Panc1 (cell line): ENCODE measurements at places on chromosomes 7 and 10. TPM values are rescaled to one million over a fixed set of nuclear protein-coding genes. Genes with fewer than 3 reads are reported as not detected.
A peak's percentile ranks its signal among the peaks of the same experiment; 100 is the strongest.

GRCh38 chr10:62171791-62172190 is 96.9 kb downstream of the RTKN2 start:
- H3K36me3 ChIP-seq, result no peaks in the 10 kb centered on the region

DNA sequence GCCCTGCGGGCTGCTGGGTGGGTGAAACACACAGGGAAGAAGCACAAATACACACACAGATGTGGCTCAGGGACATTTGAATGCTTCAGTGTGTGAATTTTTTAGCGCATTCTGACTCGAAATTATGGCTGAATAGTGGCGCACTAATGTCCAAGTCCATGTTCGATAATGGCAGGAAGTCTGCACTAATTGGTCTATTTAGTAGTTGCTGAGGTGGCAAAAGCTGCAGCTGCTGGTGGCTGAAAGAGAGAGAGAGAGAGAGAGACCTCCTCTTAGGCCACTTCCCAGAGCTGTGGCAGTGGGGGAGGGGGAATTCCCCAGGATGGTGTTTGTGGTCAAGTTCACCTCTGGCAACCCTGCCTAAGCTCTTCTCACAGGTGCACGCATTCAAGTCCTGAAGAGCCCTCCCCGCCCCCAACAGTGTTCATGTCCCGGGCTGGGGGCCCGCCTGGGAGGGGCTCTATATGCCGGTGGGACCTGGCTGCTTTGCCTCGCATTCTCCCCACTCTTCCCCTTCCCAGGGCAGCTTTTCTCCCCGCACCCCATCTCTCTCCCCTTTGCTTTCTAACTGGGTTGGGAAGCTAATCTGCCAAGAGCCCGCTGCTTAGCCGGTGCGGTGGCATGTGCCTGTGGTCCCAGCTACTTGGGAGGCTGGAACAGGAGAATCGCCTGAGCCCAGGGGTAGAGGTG is 6.0 kb upstream of the MNX1 start:
- no peak for DNase-seq
- H3K4me1 ChIP-seq, result peaks cover 11% of the 10 kb centered on the region
- peaks cover 10% of the 10 kb centered on the region for H3K27me3 ChIP-seq
- no peak overlapping the region for H3K27ac ChIP-seq
- H3K4me3 ChIP-seq, result no peak overlapping the region
- H3K36me3 ChIP-seq, result no peaks in the 10 kb centered on the region

DNA sequence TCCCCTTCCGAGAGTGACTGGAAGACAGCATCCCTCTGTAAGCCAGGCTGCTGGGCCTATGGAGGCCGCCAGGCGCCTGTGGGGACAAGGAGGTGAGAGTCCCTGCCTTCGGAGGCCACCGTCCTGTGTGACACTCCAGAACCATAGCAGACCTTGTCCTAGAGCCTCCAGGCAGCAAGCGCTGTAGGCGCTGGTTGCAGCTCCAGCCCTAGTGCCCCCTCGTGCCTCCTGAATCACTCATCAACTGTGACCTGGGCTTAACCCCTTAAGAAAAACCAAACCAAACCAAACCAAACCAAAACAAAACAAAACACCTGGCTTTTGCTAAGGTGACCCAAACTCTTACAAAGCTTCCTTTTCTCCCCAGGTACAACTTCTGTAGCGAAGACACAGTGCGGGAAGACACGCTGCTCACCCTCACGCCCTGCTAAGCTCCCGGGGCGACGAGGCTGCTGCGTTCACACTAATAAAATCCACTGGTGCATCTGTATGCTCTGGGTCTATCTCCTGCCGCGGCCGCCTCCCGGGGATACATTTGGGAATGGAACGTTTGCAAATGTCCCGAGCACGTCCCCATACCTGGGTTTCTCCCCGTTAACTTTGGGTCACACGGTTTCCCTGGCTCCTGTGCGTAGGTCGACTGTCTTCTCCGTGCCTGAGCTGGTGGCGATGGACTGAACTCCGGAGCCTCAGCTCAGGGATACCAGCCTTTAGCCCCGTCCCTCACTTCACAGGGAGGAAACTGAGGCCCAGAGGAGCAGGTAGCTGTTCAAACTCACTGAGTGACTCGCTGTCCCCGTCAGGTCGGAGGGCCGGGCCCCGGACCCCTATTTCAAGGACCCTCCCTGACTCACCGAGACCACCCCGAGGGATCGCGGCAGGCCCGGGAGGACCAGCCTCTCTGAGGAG is 11.8 kb upstream of the PNLIPRP2 start:
- no peak overlapping the region for H3K4me3 ChIP-seq
- no peaks in the 10 kb centered on the region for H3K36me3 ChIP-seq
- no peak overlapping the region for H3K27ac ChIP-seq
- H3K27me3 ChIP-seq, result no peaks in the 10 kb centered on the region
- no peaks in the 10 kb centered on the region for H3K4me1 ChIP-seq
- DNase-seq, result no peak

GRCh38 chr10:91238191-91238590 is 17.7 kb downstream of the PCGF5 start:
- no peaks in the 10 kb centered on the region for H3K4me1 ChIP-seq
- no peak overlapping the region for H3K27ac ChIP-seq
- H3K36me3 ChIP-seq, result no peaks in the 10 kb centered on the region
- no peaks in the 10 kb centered on the region for H3K27me3 ChIP-seq
- DNase-seq, result no peak

GRCh38 chr7:94838717-94839116 is 68.7 kb upstream of the PPP1R9A start:
- H3K4me1 ChIP-seq, result no peaks in the 10 kb centered on the region
- DNase-seq, result no peak
- no peak overlapping the region for H3K4me3 ChIP-seq
- H3K36me3 ChIP-seq, result no peaks in the 10 kb centered on the region
- no peak overlapping the region for H3K27ac ChIP-seq

- H3K4me1 ChIP-seq, result no peaks in the 10 kb centered on the region
- H3K36me3 ChIP-seq, result no peaks in the 10 kb centered on the region
- H3K27ac ChIP-seq, result no peak overlapping the region
- H3K4me3 ChIP-seq, result no peak overlapping the region
- peaks cover 6% of the 10 kb centered on the region; the same call in 1 of the 2 replicates for H3K27me3 ChIP-seq
- DNase-seq, result no peak
Observed at GRCh38 chr10:43843321-43844101, 194.8 kb upstream of the ZNF32 start.

DNA sequence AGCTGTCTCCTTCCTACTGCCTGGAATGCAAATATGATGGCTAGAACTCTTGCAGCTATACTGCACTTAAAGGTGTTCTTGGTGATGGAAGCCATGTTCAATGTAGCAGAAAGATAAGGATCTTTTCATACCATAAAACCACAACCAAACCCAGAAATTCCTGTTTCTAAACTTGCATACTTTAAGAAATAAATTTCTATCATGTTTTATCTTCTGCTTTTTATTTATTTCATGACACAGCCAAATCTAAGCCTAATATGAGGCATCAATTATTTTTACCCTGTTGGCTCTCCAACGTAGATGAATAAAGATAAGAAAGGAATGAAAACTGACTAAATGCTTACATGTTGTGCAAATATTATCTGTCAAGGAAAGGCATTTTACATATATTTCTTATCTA is 224.1 kb downstream of the DOCK4 start:
- no peaks in the 10 kb centered on the region for H3K36me3 ChIP-seq
- H3K4me1 ChIP-seq, result no peaks in the 10 kb centered on the region
- DNase-seq, result no peak
- H3K27me3 ChIP-seq, result no peaks in the 10 kb centered on the region
- no peak overlapping the region for H3K4me3 ChIP-seq

DNA sequence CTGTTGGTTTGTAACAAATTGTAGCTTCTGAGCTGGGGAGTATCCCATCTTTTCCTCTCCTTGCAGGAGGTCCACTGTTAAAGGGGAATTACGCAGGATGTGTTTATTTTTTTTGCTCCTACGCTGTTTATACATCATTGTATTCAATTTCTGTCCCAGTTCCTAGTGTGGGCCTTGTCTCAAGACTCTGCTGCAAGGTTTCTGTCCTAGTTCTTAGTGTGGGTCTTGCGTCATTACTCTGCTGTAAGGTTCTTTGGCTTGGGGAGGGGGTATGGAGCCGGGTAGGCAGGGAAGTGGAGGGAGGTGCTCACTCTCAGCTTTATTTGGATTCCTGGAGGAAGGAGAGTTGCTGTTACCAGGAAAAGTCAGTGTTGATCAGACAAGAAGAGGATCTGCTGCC is 64.0 kb upstream of the TRIM8 start:
- no peak overlapping the region for H3K4me3 ChIP-seq
- no peaks in the 10 kb centered on the region for H3K36me3 ChIP-seq
- no peak for DNase-seq

DNA sequence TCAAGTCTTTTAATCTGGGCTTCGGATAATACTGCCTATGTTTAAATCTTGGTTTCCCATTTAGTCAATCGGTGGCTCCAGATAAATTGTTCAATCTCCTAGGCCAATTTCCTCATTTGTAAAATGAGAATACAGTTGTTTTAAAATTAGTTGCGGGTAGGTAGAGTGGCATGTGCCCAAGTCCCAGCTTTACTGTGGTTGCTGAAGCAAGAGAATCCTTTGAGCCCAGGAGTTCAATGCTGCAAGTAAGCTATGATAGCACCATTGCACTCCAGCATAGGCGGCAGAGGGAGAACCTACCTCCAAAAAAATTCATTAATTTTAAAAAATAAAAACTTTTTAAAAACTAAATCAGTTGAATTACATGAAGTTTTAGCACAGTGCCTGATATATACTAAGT is 7.3 kb downstream of the RNF216 start:
- H3K27me3 ChIP-seq, result no peaks in the 10 kb centered on the region
- H3K36me3 ChIP-seq, result no peaks in the 10 kb centered on the region
- no peak overlapping the region for H3K4me3 ChIP-seq
- H3K4me1 ChIP-seq, result peaks cover 64% of the 10 kb centered on the region

- no peak for DNase-seq
- no peaks in the 10 kb centered on the region for H3K36me3 ChIP-seq
- H3K27me3 ChIP-seq, result no peaks in the 10 kb centered on the region
- no peak overlapping the region for H3K4me3 ChIP-seq
Observed at GRCh38 chr7:53811555-53812079, 730.6 kb upstream of the VSTM2A start.

DNA sequence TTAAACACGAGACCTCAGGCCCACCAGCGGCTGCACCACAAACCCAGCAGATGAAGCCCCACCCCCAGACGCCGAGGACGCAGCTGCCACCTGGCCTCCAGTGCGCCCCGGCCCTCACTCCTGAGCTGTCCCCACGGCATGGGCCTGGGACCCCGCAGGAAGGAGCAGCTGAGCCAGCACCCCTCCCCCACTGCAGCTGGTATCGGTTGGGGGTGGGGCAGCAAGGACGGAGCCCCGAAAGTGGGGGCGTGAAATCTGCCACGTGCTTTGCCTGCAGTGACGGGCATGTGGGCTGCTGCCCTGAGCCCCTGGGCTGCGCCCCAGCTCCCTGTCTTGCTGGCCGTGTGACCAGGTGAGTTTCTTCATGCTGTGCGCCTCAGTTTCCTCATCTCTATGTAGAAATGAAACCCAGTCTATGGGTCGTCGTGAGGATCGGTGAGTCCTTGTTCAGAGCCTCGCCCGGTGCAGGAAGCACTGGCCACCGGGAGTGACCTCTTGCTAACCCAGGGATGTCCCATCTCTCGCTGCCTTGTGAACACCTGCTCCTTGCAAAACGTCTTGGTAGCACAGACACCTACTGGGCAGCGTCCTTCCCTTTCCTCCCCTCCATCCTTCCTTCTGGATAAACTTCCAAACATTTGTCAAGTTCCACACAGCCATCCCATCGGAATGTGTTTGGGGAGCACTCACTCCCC is 32.0 kb downstream of the CFAP46 start:
- no peak for DNase-seq
- H3K27ac ChIP-seq, result no peak overlapping the region
- no peaks in the 10 kb centered on the region for H3K4me1 ChIP-seq
- H3K36me3 ChIP-seq, result no peaks in the 10 kb centered on the region

GRCh38 chr10:71981015-71981875 is 17.1 kb downstream of the CHST3 start:
- no peaks in the 10 kb centered on the region for H3K27me3 ChIP-seq
- H3K4me3 ChIP-seq, result no peak overlapping the region
- H3K4me1 ChIP-seq, result peaks cover 66% of the 10 kb centered on the region
- H3K36me3 ChIP-seq, result no peaks in the 10 kb centered on the region

- H3K4me3 ChIP-seq, result no peak overlapping the region
- no peaks in the 10 kb centered on the region for H3K36me3 ChIP-seq
- H3K27me3 ChIP-seq, result no peaks in the 10 kb centered on the region
- no peak for DNase-seq
- H3K4me1 ChIP-seq, result no peaks in the 10 kb centered on the region
Observed at GRCh38 chr7:85457911-85458310, 271.1 kb upstream of the SEMA3D start.

- H3K4me3 ChIP-seq, result no peak overlapping the region
- H3K4me1 ChIP-seq, result no peaks in the 10 kb centered on the region
- no peak overlapping the region for H3K27ac ChIP-seq
- no peaks in the 10 kb centered on the region for H3K36me3 ChIP-seq
- no peak for DNase-seq
Observed at GRCh38 chr10:69731184-69731583, 70.5 kb upstream of the COL13A1 start.

- H3K27ac ChIP-seq, result no peak overlapping the region
- DNase-seq, result no peak
- no peaks in the 10 kb centered on the region for H3K36me3 ChIP-seq
- H3K4me1 ChIP-seq, result peaks cover 1% of the 10 kb centered on the region; the same call in 1 of the 2 replicates
- no peaks in the 10 kb centered on the region for H3K27me3 ChIP-seq
Observed at GRCh38 chr10:95329296-95329695, 38.5 kb upstream of the PDLIM1 start.

GRCh38 chr10:82982110-82982608 is 1107.2 kb downstream of the NRG3 start:
- H3K27ac ChIP-seq, result peak overlapping the region; percentile 48
- DNase-seq, result peak; percentile 72
- 0 out of 2 replicates have a peak, but pooled peaks cover 3% of the 10 kb centered on the region for H3K4me1 ChIP-seq
- H3K27me3 ChIP-seq, result no peaks in the 10 kb centered on the region

GRCh38 chr10:70348228-70348850 is 34.1 kb downstream of the LRRC20 start:
- no peak overlapping the region for H3K4me3 ChIP-seq
- no peaks in the 10 kb centered on the region for H3K36me3 ChIP-seq
- DNase-seq, result no peak
- no peaks in the 10 kb centered on the region for H3K4me1 ChIP-seq
- no peaks in the 10 kb centered on the region for H3K27me3 ChIP-seq
- H3K27ac ChIP-seq, result no peak overlapping the region

GRCh38 chr7:43876241-43876640 is 6.9 kb upstream of the MRPS24 start:
- no peak for DNase-seq
- no peak overlapping the region for H3K27ac ChIP-seq
- H3K27me3 ChIP-seq, result no peaks in the 10 kb centered on the region

PTPN12 gene
- total RNA-seq, result 82.1 TPM

SPDYE8 gene
- not detected for total RNA-seq

C10orf105 gene
- not detected for total RNA-seq

GIMAP6 gene
- 0.23 TPM for total RNA-seq

NSUN6 gene
- total RNA-seq, result 4.3 TPM

TMEM168 gene
- total RNA-seq, result 0.26 TPM

ITGA8 gene
- 0.18 TPM for total RNA-seq
